ENCODE measurements at places on chromosomes 6 and 20.

DNA sequence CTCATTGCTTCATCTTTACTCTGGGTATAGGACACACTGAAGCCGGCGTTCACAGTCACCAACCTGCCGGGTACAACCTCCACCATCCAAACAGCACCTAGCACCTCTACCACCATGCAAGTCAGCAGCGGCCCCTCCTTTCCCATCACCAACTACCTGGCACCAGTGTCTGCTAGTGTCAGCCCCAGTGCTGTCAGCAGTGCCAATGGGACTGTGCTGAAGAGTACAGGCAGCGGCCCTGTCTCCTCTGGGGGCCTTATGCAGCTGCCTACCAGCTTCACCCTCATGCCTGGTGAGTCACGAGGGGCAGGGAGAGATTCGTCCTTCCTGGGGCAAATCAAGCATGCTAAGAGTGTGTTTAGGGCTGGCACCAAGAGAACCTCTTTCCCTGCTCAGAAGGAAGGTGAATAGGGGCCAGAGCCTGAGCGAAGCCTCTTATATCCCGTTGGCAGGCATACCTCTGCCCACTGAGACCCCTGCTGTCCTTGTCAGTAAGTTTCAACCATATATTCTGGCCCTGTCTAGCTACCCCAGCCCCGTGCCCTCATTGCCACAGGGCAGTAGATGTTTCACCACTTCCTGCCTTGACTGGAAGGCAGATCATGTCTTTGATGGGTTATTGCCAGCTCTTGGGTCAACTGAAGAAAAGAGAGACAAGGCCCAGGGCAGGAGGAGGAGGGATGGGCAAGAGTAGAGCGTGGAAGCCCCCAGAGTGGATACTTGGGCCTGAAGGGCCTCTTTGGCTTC, 4.8 kb downstream of the SRF start:
- DNase-seq = peak; percentile 30

DNA sequence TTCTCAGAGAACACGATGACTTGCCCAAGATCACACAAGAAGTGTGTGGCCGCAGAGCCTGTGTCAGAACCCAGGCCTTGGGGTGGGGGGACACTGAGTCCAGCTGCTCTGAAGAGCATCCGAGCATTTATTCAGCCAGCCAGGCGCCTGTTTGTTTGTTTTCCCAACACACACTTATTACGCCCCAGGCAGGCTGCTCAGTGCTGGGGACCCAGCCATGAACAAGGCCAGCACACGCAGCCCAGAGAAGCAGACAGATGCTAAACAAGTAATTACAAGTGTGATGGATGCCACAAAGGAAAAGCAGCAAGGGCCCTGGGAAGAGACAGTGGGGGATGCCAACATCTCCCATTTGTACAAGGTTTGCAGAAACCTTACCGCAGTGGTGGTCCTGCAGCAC, 19.4 kb upstream of the SIRPA start:
- DNase-seq = no peak

- peak; percentile 91 for DNase-seq
These were observed 36.9 kb upstream of the TRAF3IP2 start for GRCh38 chr6:111642463-111643158.

GRCh38 chr6:110556317-110557110, 80.1 kb upstream of the SLC22A16 start:
- DNase-seq = no peak

DNA sequence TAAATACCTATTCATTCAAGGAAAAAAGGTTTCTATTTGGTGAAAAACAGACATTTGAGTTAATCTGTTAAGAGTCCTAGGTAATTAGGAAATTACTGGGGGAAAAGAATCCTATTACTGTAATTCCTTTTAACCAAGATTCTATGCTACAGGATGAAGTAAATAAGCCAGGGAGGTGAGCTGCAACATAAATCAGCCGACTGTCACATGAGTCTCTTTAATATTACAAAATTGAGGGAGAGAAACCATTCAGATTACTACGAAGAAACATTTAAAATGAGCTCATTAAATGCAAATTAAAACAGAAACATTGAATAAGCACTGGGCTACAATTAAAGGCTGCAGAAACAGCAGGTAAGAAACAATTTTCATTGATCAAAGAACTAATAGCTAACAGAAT, 5.3 kb downstream of the PRKN start:
- no peak for DNase-seq
